Epithelial cell of proximal tubule (primary cell): ENCODE measurements at places on chromosomes 4 and X.

GRCh38 chr4:76256032-76256431 is 4.5 kb downstream of the FAM47E start:
- DNase-seq, result no peak

GRCh38 chr4:74855879-74856278 is 61.6 kb upstream of the BTC start:
- no peak for DNase-seq

DNA sequence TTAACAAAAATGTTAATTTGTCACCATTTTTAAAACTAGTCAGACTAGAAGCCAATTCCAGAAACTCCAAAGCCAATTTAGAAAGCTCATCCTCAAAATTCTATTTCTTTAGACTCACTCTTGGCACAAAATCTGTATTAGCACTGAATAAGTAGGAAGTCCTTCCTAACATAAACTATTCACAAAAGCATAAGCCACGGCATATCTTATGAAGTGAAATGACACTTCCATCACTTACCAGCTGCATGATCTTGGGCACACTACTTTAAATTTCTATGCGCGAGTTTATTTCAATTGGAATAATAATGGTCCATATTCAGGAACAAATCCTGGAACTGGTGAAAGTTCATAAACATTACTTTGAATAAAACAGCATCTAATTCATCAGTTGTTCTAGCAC is 1544.0 kb downstream of the TECRL start:
- no peak for DNase-seq

DNA sequence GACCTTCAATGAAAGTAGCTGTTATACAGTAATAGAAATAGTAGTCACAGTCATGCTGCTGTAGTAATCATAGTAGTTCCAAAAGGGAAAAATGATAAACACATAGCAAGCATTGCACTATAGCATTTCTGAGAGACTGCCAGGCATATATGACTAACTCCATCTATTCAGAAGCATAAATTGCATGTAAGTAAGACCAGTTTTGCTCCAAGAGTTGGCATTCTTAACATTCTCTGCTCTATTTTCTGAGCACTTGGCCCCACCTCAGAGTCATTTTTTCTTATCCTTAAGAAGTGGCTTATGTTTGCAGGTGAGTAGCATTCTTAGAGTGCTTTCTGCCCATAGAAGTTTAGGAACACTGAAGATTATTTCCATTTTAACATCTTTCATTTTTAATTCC is 490.3 kb upstream of the TECRL start:
- no peak for DNase-seq

GRCh38 chr4:3819210-3819919 is 53.2 kb downstream of the ADRA2C start:
- DNase-seq, result no peak

DNA sequence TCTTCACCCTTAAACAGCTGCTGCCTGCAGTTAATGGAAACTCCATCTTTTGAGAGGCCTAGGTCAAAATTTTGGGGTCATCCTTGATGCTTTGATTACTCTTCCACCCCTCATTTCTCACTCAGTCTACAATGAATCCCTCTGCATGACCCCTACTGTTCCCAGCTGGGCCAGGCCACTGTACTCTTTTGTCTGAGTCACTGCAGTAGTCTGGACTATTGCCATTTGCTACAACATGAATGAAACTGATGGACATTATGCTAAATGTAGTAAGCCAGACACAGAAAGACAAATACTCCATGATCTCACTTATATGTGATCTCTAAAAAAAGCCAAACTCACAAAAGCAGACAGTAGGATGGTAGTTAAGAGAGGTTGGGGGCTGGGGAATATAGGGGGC is 28.3 kb downstream of the STK32B start:
- no peak for DNase-seq

DNA sequence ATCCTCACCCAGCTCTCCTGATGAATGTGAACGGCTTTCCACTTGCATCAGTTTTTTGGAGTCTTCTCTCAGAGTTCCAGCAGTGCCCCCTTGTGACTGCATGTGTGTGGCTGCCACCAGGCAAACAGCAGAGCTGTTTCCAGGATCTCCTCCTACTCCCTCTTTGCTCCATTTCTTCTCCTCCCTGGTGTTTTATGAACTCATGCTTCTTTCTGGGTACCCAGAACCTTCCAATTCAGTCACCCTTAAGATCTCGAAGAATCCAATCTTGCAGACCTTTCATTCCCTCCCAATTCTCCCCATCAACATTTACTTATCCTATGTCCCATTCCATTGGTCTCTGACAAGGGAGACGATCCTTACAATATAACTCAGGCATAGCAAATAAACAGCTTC is 6.8 kb upstream of the TCEANC start:
- no peak for DNase-seq

GRCh38 chrX:7083021-7083420 is 64.5 kb upstream of the STS start:
- no peak for DNase-seq

DNA sequence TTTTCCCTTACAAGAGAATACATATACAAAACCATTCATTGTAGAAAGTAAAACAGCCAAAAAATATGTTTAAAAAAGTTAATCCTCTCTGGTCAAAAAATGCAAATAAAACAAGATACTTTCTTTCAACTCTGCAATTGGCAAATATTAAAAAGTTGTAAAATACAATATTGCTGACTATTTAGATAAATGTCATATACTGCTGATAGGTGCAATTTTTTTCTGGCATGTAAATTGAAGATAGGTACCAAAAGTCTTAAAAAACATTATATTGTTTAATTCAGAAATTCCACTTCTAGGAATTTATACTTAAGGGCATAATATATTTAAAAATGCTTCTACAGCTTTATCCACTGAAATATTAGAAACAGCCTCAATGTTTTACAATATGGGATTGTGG is 66.4 kb upstream of the TLL1 start:
- DNase-seq, result no peak
